ENCODE measurements at places on chromosomes 2 and 18.
A peak's percentile ranks its signal among the peaks of the same experiment; 100 is the strongest.

DNA sequence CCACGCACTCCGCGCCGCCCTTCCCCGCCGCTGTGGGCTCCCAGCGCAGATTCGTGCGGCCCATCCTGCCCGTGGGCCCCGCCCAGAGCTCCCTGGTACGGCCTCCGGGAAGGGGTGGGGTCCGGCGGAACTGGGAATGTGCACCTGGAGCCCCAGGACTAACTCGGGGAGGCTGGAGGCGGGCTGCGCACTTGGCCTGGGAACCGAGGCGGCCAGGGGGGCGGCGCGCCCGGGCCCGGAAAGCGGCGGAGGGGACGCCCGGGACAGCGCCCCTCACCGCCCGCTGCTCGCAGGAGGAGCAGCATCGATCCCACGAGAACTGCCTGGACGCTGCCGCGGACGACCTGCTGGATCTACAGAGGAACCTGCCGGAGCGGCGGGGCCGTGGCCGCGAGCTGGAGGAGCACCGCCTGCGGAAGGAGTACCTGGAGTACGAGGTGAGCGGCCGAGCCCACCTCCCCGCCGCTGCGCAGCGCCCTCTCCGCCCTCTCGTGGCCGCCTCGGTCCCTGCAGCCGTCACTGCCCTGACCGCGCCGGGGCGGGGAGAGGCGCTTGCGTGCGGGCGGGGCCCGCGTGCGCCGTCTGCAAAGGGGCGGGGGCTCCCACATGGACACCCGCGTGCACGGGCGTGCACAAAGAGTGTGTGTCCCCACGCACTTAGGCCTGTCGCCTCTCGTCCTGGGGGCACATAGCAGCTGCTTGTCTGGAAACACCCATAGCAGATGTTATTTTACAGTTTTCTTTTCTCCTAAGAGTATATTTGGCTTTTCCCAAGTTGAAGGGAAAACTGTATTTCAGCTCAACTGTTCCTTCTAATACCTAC is 25.2 kb downstream of the PSD4 start:
- DNase-seq = peak; percentile 78

- no peak for DNase-seq
Measured at GRCh38 chr2:22879009-22879863, 505.7 kb upstream of the KLHL29 start.

DNA sequence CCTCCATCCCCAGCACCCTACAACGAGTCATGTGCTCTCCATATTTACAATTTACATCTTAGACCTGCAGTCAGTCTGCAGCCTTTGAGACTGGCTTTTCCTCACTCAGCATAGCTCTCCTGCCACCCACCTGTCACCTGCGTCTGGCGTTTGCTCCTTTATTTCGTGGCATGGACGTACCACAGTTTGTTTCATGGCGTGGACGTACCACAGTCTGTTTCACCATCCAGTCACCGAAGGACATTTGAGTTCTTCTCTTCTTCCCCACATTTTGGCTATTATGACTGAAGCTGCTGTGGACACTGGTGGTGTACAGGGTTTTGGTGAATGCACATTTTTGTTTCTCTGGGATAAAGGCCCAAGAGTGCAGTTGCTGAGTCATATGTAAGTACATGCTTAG is 141.8 kb upstream of the CTDP1 start:
- DNase-seq = no peak

GRCh38 chr2:216315802-216316603 is 56.3 kb downstream of the MARCHF4 start:
- no peak for DNase-seq

GRCh38 chr2:69483024-69483423 is 45.8 kb upstream of the NFU1 start:
- DNase-seq = no peak

DNA sequence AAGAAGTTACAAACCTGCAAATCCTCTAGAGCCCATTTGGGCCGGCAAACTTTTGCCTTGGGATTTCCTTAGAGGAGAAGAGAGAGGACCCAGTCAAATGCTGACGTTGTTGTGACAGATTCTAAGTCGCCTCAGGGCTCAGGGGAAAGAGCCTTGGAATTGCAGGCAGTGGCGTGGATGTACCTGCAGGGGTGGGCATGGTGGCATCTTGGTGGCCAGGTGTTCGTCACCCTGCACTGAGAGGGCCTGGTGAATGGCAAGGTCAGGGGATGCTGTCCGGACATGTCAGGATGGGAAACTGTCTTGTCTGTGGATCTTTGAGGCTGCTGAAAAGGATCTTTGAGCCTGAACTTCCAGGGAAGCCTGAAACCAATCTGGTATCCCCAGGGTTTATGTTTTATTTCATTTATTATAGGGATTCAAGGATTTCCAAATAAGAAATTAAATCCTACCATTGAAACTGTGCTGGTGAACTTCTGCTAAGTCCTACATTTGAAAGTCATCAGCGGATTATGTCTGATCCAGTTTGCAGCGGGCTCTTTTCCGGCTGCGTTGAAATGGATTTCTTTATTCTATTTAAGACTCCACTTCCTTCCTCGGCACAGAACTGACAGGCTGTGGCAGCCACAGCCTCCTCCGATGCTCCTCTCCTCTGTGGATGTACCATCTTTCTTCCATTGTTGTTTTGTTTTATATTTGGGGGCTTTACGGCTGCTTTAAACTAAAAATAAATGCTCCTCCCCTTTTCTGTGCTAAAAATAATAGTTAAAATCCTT is 207.6 kb downstream of the AGAP1 start:
- DNase-seq = no peak

DNA sequence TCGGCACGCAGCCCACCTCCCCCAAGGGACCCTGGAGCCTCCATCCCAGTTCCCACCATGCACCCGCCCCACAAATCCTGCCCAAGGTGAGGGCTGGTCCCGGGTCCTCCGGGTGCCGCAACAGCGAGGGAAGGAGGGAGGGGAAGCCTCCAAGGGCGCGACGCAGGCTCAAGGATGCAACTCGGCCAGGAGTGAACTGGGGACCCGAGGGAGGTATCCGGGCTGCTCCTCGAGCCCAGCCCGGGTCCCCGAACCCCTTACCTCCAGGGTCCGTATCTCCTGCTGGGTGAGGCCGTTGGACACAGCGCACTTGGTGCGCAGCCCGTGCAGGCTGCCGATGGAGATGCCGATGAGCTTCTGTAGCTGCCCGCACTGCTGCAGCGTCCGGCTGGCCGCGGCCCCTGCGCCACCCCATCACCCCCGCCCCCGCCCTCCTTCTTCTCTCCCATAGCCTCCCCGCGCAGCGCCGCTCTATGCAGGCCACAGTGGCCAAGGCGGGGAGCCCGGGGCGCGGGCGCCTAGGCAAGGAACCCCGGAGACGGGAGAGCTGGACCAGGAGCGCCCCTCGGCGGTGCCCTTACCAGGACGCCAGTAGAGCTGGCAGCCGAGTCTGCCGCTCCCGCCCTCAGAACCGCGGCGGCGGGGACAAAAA is 124.1 kb downstream of the ANKRD30BL start:
- DNase-seq = no peak

GRCh38 chr18:10424585-10425307 is 29.7 kb upstream of the APCDD1 start:
- DNase-seq = no peak

- peak; percentile 64 for DNase-seq
Measured at GRCh38 chr2:27954771-27955383, 64.3 kb downstream of the BABAM2 start.

DNA sequence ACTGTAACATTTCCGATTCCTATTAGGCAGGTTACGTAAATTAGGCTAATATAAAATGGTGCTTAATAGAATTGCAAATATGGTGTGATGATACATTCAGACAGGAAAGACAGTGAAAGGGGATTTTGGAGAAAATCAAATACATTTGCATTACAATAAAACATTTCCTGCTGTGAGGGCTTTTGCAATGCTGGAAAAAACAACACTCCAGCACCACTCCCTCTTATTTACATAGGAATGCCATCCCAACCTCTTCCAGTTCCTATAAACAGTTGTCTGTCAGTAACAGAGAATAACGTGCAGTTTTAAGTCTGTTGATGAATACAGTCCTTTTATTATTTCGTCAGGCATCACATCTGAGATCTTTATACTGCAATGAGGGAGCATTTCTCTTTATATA is 298.8 kb upstream of the FANCL start:
- DNase-seq = no peak

- no peak for DNase-seq
Measured at GRCh38 chr2:106523976-106524665, 37.0 kb downstream of the CD8B2 start.

GRCh38 chr18:59189008-59189407 is 30.9 kb upstream of the GRP start:
- no peak for DNase-seq

GRCh38 chr2:3692375-3692774 is 11.0 kb upstream of the DCDC2C start:
- DNase-seq = no peak

DNA sequence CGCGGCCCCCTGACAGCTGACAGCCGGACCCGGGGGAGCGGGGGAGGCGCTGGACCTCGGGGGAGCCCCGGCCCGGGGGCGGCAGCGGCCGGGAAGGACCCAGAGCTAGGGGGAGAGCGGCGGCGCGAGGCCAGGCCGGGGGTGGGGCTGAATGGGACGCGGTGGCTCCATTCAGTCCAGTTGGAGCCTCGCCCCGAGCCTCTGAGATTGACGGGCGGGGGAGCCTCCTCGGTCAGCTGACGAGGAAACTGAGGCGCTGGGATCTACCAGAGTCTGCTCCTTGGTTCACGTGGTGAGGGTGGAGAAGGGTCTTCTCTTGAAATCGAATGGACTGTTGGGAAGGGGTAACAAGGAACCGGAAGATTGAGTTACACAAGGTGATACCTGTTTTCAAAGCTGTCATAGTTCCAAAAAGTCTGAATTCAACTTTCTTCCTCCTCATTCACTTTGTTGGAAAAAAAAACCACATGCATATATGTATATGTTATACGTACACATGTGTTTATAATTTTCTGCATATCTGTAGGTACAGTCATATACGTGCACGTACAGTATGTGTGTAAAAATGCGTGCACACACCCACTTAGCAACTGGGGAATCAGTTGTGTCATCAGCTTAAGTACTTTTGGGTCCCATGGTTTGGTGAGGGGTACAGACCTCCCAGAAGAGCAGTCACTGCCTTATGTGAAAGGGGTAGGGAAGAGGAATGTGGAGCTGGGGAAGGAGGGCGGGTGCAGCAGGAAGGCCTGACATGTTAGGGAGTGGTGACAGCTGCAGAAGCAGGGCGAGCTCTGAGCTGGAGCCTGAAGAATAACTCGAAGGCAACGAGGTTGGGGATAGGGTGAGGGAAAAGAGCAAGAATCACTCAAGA is 628 bp downstream of the PPP1R7 start:
- no peak for DNase-seq

- no peak for DNase-seq
Measured at GRCh38 chr2:238320648-238321281, 447 bp downstream of the TRAF3IP1 start.

DNA sequence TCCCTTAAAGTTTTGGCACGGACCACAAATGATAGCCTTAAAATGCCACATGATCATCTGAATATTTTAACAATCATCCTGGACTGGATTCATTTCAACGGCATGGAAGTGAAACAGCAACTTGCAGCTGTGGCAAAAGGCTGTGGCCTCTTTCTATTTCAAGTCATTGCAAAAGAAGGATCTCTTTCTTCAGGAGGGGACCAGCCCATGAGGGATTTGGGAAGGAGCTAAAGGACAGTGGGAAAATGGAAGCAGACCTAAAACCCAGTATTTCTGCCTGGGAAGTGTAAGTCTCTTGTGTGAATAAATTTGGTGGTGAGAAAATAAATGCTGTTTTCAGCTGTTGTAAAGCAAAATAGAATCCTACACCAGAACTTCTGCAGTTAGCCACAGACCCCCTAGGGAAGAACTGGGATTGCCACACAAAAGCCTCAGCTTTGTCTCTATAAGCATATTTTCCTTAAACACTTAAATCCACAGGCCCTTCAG is 107.3 kb upstream of the ZFP36L2 start:
- no peak for DNase-seq

GRCh38 chr2:234981197-234982095 is 29.6 kb downstream of the SH3BP4 start:
- no peak for DNase-seq

GRCh38 chr2:205218056-205218455 is 464.2 kb upstream of the NRP2 start:
- DNase-seq = no peak

DNA sequence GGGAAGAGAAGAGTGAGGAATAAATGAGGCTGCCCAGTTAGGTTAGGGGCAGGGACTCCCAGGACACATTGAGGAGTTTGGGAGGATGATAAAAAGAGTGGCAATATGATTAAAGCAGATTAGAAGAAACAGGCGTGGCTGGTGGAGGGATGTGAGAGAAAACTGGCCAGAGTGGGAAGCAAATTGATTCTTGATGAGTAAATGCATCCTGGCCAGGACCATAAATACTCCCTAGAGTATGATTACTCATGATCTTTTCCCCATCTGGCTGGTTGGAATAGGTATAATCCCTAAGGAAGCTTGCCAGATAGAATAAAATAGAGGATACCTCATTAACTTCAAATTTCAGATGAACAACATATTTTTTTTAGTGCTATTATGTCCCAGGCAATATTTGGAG is 21.5 kb upstream of the DAW1 start:
- DNase-seq = no peak

DNA sequence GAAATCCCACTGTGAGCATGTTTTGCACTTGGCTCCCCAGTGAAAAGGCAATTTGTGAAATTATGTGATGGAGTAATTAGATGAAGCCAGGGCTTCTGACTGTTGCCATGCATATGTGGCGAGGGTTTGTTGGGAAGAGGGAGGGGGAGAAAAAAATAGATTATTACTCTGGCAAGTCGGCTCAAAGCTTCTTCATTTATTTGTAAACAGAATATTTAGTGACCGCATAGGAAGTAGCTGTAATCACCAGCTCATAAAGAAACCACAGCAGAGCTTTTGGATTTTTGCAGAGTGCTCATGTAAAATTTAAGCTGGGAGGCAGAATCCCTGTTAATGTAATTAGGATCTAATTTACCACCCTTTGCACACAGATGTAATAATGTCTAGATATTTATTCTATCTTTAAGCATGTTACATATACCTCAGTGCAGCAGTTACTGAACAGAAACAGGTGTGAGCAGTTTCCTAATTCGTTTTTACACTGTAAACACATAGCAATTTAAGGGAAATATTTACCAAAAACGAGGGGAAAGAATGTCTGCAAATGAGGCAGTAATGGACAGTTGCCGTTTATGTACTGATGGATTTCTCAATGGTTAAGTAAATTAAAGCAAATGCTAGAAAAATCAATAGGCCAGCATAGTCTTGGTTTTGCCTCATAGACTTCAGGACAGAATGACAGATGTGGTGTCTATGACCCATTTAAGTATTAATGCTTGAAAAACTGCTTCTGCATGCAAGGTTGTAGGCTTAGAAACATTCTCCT is 87.9 kb downstream of the MEIS1 start:
- DNase-seq = no peak

Measured in activated CD8-positive, alpha-beta T cell treated with anti-CD3 and anti-CD28 coated beads, Interleukin-2, amount 10 ng/mL, durations not matched to agents 7 days and 5 days (primary cell).